ENCODE measurements at places on chromosomes 4 and X.

- DNase-seq: no peak
Observed at GRCh38 chrX:148784856-148785255, 284.4 kb downstream of the AFF2 start.

GRCh38 chrX:153379971-153380581 is 21.1 kb downstream of the PNMA6E start:
- no peak for DNase-seq

GRCh38 chrX:39667191-39667590 is 430.6 kb downstream of the BCOR start:
- no peak for DNase-seq

DNA sequence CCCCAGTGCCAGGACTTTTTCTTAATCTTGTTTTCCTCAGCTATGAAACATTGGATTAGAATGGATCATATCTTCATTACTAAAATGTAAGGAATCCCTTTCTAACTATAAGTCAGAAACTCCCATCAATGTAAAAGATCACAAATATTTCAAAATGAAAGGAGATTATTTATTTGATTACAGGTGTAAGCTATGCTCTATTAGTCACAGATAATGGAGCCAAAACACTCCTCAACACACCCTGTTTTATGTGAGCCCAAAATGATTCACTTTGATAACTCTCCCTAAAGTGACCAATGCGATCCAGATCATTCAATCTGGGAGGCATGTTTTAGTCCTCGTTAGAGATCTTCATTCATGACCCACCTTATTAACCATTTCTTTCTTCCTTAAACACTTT is 566.7 kb upstream of the TENM3 start:
- no peak for DNase-seq

DNA sequence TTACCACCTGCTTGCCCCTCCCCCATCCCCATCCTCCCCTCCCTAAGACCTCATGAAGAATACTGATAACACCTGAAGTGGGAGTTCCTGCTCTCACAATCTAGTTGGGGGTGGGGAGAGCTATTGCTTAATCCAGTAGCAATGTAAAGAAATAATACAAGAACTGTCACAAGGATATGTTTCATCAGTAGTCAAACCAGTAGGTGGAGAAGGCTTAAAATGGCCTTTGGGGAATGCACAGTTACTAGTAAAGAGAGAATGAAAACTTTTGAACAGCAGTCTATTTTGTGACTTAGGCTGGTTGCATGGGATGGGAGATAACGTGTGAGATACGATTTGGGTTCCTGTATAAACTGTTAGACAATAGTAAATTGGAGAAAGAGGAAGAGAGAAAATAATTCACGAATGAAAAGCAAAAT is 6.0 kb downstream of the GALNT7 start:
- no peak for DNase-seq

DNA sequence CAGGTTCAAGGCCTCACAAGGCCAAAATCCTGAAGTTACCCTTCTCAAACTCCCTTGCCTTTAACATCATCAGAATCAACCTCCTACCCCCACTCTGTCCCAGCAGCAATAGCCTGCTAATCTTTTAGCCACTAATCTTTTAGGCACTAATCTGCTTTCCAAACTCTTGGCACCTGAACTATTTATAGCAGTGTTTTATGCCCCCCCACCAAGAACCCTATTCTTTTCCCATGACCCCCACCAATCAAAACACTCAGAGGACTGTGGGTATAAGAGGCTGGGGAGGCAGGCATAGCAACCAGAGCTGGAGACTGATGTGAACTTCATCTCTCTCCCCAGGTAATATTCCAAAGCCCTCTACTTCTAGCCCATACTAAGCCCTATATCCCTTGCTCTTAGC is at the start of gene ARR3:
TSS of gene ARR3 (plus strand) at position 301 of the 400 bp plus-strand sequence. CDS start 1,052 bp downstream, outside the sequence.
- no peak for DNase-seq

DNA sequence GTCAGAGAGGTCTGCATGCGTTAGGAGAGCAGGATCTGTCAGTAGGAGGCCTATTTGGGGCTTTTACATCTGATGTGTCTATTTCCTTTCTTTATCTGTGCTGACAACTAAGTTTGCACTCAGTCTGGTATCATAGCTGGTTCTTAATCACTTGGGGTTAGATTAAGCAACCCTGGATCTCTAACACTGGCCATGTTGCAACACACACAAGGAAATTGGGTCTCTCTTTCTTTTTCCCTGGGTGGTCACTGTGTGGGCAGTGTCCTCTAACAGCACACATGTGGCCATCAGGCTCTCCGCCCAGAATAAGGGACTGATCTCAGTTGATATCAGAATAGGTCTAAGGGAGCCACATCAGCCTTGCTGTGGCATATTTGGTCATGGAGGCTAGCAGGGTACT is 38.9 kb downstream of the IGFBP7 start:
- DNase-seq: no peak

GRCh38 chrX:113873056-113873455 is 710.8 kb upstream of the HTR2C start:
- no peak for DNase-seq

DNA sequence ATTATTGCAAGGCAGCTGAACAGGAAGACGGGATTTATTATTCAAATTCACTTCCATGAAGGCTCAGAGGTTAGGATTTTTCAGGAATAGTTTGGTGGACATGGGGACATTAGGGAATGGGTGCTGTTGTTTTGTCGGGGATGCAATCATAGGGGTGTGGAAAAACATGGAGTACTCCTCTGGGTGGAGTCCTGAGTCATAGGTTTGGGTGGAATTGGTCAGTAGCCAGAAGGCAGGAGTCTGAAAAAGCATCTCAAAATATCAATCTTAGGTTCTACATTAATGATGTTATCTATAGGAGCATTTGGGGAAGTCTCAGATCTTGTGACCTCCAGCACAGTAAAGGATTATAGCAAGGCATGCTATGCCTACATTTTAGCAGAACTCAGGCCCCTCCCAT is 14.5 kb upstream of the ETNPPL start:
- no peak for DNase-seq

DNA sequence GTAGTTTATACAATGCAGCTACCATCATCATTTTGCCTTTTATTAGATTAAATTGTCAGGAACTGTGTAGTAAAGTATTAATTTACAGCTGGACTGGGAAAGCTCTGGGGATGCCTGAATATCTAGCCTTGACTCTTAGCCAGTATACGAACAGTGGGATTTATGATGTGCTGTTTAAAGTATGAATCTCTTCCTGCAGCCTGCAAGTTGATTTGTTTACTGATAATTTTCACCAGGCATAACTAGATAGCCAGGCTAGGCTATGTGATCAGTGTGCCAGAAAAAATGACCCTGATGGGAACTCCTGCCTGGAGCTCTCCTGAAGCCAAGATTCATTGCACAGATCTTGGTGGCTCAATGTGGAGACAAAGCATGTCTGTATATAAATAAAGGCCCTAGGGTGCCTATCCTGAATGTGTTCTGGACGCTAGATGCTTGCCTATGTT is 119.2 kb downstream of the SCLT1 start:
- DNase-seq: no peak

DNA sequence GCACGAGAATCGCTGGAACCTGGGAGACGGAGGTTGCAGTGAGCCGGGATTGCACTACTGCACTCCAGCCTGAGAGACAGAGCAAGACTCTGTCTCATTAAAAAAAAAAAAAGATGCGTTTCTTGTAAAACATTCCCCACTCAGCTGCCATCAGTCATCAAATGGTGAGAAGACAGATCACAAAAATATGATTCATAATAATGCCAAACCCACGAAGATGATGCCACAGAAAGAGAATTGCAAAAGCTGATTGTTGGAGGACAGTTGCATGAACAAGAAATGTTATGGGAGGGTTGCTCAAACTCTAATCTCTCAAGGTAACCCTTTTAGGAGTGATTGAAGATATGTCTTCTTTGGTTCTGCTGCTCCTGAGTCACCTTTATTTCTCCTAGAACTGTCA is 21.4 kb upstream of the SMIM14 start:
- no peak for DNase-seq

DNA sequence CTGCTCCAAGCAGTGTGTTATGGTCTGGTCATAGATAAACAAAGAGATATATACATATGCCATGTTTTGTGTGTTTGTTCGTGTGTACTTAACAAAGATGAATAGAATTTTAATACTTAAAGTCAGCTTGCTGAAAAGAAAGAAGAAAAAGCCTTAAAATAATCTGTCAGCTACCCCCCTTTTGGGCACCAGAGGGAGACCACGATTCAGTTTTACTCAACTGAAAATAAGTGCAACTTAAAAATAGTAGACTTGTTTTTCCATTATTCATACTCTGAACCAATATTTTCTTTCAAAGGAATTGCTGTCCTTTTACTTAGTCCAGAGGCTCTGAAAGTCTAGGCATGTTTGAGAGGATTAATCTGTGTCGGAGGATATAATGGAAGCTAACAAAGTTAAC is 181.7 kb upstream of the AGTR2 start:
- no peak for DNase-seq

DNA sequence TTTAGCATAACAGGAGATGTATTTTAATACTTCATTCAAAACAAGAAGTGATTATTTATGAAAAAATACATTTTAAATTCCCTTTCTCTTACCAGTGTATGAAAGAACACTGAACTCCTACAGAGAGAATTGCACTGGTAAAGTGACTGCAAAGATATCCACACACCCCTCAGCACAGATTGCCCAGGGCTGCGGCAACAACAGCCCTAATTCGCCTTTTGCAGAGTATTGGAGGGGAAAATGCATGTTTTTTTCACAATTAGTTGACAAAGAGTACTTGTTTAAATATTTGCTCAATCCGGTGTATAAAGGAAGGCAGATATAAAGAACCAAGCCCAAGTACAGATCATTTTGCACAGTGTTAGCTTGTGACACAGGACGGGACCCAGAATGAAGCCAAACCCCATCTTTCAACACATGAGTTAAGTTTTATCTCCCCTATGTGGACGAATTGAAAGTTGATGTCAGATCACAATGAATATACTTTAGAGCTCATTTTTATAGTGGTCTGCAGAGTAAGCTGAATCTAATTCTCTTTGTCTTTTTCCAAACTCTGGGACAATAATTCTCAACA is 551.4 kb upstream of the IGFBP7 start:
- DNase-seq: no peak

GRCh38 chrX:48599341-48599740 is 2.0 kb downstream of the WDR13 start:
- no peak for DNase-seq

DNA sequence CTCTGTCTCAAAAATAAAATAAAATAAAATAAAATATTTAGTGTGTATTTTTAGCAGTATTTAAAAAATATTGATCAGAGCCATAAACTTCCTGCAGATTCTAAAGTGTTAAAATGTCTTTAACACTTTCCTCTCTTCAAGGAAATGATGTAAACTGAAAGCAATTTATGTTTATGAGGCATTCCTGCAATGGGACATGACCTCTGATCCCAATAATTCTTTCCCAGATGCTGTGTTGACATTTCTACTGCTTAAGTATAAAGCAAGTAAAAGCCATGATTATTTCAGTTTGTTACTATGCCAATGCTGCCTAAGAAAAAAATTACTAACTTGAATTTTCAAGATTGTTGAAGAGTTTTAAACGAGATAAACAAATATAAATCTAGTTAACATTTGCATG is 29.0 kb downstream of the COQ2 start:
- no peak for DNase-seq

DNA sequence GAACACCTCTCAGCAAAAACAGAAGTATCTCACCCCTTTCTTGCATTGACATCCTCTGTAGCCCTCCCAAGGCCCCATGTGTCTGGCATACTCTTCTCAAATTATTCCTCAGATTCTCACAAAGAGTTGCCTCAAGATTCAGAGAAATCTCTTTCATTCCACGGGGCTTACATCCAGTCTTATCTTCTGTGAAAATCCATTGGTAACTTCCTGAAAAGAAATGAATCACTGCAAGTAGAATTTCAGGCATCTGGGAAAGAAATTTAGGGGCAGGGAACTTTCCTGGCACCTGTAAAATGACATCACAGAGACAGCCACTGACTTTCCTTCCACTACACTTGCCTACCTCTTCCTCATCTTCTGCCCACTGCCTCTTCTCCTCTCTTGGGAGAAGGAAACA is 182.5 kb upstream of the ARHGEF9 start:
- no peak for DNase-seq

DNA sequence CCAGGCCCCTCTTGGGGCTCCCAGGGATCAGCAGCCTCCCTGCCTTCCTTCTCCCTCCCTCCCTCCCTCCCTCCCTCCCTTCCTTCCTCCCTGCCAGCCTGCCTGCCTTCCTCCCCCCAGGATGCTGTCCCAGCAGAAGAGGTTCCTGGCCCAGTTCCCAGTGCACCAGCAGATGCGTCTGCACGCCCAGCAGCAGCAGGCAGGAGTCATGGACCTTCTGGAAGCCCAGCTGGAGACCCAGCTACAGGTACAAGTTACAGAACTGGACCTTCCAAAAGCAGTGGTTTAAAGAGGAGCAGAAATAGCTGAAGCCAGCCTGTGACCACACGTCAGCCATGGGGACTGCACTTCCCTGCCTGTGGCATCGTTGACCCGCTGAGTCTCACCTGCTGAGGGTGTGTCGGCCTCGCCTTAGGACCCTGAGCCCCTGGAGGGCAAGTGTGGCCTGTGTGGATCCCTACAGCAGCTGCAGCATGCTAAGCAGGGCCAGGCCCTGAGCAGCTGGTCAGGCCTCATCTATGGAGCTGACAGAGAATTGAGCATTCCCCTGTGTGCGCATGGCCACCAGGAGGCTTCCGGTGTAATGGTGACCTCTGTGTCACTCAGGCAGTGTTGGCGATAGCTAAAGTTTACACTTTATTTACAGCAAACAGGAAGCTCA is 84.7 kb downstream of the CRMP1 start:
- DNase-seq: no peak

DNA sequence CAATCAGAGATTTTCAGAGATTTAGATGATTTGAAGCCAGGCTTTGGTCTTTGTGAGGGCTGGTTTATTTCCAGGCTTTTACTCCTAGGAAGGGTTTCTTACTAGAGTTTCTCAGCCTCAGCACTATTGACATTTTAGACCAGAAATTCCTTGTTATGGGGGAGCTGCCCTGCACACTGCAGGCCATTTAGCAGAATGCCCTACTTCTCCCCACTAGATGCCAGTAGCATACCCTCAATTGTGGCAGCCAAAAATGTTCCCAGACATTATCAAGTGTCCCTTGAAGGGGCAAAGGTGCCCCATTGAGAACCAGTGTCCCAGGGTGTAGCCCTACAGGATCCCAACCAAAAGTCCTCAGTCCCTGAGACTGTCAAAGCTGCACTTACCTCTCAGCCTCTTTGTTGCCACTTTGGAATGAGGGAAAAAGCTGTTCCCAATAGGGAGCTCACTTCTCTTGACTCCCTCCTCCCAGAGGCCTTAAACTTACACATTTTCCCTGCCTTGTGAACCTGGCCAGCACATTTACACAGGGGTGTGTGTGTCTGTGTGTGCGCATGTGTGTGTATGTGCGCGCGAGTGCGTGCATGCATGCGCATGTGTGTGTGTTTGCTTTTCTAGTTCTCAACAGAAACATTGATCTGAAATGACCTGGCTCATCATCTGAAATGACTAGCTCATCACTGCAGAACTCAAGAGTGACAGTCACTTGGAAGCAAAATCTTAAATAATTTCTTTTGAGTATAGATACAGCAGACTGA is 231.4 kb downstream of the QDPR start:
- DNase-seq: no peak

DNA sequence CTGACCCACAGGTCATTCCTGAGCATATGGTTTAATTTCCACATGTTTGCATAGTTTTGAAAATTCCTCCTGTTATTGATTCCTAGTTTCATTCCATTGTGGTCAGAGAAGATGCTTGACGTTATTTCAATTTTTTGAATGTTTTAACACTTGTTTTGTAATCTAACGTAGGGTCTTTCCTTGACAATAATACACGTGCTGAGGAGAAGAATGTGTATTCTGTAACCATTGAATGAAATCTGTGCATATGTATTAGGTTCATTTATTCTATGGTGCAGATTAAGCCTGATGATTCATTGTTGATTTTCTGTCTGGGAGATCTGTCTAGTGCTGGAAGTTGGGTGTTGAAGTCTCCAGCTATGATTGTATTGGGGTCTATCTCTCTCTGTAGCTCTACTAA is 486.4 kb upstream of the RPS6KA3 start:
- no peak for DNase-seq

All from CD4-positive, alpha-beta T cell treated with Interleukin-17A for 4 hours (primary cell).